Activated T-cell treated with anti-CD3 and anti-CD28 coated beads, Interleukin-2, amount 50 U/mL, for 4 hours (primary cell): ENCODE measurements at places on chromosomes 6 and 20. TPM values are rescaled to one million over a fixed set of nuclear protein-coding genes. Genes with fewer than 3 reads are reported as not detected.

The PRDM13 gene
- not detected for total RNA-seq

The HMGA1 gene
- total RNA-seq, result 781 TPM

The AURKA gene
- 9.6 TPM for total RNA-seq

The SFTA2 gene
- total RNA-seq, result 0.28 TPM

The PLG gene
- 0.78 TPM for total RNA-seq

The RSPH3 gene
- 1.6 TPM for total RNA-seq

The TAB2 gene
- 77.4 TPM for total RNA-seq

The OR2J3 gene
- not detected for total RNA-seq

The CDH4 gene
- not detected for total RNA-seq

The GLP1R gene
- 0.16 TPM for total RNA-seq

The PREX1 gene
- total RNA-seq, result 29.5 TPM

The OGFRL1 gene
- 2.7 TPM for total RNA-seq

The BPIFA1 gene
- not detected for total RNA-seq

The SPACA1 gene
- not detected for total RNA-seq

The RRBP1 gene
- total RNA-seq, result 27.0 TPM

The MCCD1 gene
- not detected for total RNA-seq

The CD93 gene
- 0.76 TPM for total RNA-seq

The CCND3 gene
- 424 TPM for total RNA-seq

The NEURL2 gene
- 1.3 TPM for total RNA-seq

The LY6G6F gene
- total RNA-seq, result not detected

The PROCR gene
- 1.2 TPM for total RNA-seq

The ID1 gene
- total RNA-seq, result 1.6 TPM

The TOMM6 gene
- 454 TPM for total RNA-seq

The BMP2 gene
- total RNA-seq, result not detected

The LRRC1 gene
- 0.78 TPM for total RNA-seq

The GDAP1L1 gene
- not detected for total RNA-seq

The GNMT gene
- 0.20 TPM for total RNA-seq

The PLTP gene
- total RNA-seq, result 3.1 TPM

The ZSCAN23 gene
- total RNA-seq, result 0.69 TPM

The SRSF12 gene
- 0.30 TPM for total RNA-seq

The ALDH8A1 gene
- not detected for total RNA-seq

The ZNF391 gene
- total RNA-seq, result 2.2 TPM

The GTSF1L gene
- total RNA-seq, result not detected

The SOX18 gene
- total RNA-seq, result 0.13 TPM

The MCHR2 gene
- total RNA-seq, result not detected

The LINC00237 gene
- total RNA-seq, result not detected

The PSORS1C2 gene
- not detected for total RNA-seq

The C20orf144 gene
- 0.38 TPM for total RNA-seq

The AK9 gene
- 2.5 TPM for total RNA-seq

The ECI2 gene
- total RNA-seq, result 14.2 TPM

The HLA-DQB2 gene
- total RNA-seq, result 0.56 TPM

The HSPA1L gene
- 1.8 TPM for total RNA-seq

The MUCL3 gene
- total RNA-seq, result not detected

The PPP1R16B gene
- total RNA-seq, result 163 TPM
